ENCODE measurements at places on chromosomes 13 and 19.
A peak's percentile ranks its signal among the peaks of the same experiment; 100 is the strongest.

DNA sequence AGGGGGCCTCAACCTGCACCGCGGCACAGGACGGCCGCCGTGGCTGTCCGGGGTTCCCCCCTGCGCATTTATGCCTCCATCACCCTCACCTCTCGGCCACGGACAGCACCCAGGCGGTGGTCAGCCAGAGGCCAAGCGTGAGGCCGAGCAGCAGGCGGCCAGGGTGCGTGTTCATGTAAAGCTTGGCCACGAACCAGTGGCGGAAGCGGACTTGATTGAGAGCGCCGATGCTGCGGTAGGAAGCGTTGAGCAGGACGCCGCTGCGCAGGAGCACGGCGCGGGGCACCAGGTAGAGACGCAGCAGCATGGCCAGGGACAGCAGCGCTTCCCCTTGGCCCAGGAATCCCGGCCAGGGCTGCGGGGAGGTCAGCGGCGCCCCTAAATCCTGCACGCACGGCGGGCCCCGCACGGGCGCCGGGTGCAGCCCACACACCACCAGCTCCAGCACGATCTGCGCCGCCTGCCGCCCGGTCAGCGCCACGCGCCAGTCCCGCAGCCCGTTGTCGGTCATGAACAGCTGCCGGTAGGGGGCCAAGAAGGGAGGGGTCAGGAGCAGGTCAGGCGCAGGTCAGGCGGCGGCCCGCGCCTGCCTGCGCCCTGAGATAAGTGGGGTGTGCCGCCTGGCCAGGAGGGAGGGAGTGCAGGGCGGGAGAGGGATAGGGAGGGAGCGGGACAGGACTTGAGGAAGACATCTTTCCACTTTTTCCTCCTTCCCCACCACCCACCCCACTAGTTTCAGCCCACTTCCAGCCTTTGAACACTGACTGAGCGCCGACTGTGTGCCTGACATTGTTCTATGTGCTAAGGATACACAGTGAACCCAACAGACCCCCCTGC lies 6.5 kb downstream of the KCNN4 start:
- DNase-seq = no peak

DNA sequence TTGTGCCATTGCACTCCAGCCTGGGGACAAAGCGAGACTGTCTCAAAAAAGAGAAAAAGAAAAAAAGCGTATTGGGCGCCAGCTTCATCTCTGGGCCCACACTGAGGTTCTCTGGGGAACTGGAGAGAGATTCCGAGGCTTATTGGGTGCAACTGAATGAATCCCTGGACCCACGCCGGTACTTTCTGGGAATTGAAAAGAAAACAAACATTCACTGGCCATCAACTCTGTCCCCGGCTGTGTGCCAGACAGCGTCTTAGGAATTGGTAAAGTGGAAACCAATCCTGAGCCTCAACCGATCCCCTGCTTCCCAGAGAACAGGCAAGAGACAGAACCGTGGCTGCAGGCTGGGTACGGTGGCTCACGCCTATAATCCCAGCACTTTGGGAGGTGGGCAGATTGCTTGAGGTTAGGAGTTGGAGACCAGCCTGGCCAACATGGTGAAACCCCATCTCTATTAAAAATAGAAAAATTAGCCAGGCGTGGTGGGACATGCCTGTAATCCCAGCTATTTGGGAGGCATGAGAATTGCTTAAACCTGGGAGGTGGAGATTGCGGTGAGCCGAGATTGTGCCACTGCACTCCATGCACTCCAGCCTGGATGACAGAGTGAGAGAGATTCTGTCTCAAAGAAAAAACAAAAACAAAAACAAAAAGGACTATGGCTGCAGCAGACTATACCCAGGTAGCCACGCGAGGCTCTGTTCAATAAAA lies 8.6 kb downstream of the ANO8 start:
- DNase-seq = no peak

DNA sequence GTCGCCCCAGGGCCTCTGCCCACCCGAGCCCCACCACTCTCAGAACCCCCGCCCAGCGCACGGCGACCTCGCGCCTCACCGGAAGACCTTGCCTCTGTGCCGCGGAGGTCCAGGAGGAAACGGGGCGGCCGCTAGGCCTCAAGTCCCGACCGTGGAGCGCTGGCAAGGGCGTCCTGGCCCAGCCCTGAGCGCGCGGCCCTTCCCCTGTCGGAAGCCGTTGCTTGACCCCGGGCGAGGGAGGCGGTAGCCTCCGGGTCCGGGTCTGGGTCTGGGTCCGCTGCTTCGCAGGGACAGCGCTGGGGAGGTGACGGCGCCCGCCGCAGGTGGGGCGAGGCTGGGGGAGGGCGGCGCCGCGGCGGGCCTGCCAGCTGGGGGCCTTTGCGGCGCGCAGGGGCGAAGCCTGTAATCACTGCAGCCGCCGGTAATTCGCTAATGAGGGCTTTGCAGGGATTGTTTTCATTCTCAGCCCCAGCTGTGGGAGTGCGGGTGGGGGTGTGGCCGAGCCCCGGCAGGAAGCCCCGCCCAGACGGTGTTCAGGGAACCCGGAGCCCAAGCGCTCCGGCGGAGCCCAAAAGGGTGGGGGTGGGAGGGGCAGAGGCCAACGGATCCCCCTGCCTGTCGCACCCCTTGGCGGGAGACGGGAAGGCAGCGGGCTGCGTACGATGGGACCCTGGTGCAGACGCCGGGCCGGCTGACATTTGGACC lies 8.6 kb downstream of the C19orf25 start:
- DNase-seq = no peak

DNA sequence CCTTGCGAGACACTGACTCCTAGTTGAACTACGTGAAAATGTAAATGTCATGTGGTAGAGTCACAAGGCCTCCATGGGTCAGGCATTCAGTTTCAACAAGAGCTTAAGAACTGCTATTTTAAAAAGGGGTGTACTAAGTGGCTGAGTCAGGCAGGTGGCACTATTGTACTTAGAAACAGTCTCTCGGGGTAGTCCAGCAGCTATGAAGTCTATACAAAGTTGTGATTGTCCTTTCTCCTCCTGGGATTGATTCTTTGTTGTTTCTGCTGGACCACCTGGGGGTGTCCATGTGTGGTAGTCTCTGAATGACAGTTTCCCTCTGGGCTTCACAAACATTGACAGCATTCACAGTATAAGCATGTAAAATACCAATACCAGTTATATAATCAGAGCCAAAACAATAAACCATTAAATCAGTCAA lies 33.0 kb downstream of the UGGT2 start:
- DNase-seq = peak; percentile 55

GRCh38 chr19:40006273-40006691 lies 9.4 kb downstream of the ZNF546 start:
- no peak for DNase-seq

DNA sequence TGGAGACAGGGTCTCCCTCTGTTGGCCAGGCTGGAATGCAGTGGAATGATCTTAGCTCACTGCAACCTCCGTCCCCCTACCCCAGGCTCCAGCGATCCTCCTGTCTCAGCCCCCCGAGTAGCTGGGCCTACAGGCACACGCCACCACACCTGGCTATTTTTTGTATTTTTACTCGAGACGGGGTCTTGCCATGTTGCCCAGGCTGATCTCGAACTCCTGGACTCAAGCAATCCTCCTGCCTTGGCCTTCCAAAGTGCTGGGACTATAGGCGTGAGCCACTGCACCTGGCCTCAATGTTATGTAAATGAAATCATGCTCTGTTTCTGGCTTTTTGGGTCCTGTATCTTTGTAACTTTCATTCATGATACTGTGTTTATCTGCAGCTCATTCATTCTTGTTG lies 8.1 kb upstream of the ZNF579 start:
- DNase-seq = no peak

GRCh38 chr13:99926014-99926731 lies 45.4 kb downstream of the ZIC5 start:
- DNase-seq = no peak

GRCh38 chr19:15159251-15159650 lies 41.5 kb downstream of the NOTCH3 start:
- no peak for DNase-seq

GRCh38 chr19:16446724-16447368 lies 24.9 kb downstream of the EPS15L1 start:
- DNase-seq = peak; percentile 65

DNA sequence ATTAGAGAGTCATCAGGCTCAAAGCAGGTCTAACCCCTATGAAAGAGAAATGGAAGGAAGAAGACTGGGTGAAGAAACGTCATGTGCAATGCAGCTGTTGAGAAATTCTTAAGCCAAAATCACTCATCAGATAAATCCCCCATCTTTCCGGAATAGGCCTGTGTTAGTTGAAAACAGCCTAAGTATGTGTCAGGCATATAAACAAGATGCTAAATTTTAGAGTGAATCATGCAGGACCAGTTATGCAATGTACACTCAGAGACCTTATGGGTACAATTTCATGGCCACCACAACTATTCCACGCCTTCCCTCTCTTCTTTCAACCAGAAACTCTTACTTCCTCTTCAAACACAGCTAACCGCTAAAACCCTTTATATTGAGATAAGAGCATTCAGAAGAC lies 717.7 kb upstream of the ATXN8OS start:
- no peak for DNase-seq

GRCh38 chr19:33048806-33049676 lies 15.6 kb downstream of the RHPN2 start:
- DNase-seq = no peak

- DNase-seq = no peak
Observed at GRCh38 chr13:50797091-50797490, 46.4 kb downstream of the DLEU7 start.

DNA sequence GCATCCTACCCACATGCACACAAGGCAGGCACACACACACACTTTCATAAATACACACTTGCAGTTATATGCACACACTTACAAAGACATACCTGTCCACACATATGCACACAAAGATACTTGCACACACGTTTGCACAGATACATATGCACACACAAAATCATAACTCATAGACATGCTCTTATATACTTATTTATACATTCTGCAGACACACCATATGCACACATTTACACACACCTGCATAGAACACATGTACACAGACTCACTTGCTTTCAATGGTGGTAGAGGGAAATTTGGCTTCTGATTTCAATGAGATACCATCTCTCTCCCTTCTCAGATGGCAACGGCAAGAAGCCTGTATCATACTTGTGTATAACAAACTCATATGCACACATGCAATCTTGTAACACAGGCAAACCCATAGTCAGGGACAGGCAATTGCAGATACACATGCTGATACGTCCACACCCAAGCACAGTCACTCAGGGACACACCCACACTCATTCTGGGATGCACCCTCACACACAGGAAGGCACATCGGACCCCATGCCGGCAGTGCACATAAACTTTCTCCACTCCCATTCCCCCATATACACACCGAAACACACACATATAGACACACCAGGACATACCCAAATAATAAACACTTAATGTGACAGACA lies 24.7 kb downstream of the OLFM2 start:
- DNase-seq = no peak

- no peak for DNase-seq
Observed at GRCh38 chr13:27917121-27917947, 2.5 kb upstream of the PDX1 start.

DNA sequence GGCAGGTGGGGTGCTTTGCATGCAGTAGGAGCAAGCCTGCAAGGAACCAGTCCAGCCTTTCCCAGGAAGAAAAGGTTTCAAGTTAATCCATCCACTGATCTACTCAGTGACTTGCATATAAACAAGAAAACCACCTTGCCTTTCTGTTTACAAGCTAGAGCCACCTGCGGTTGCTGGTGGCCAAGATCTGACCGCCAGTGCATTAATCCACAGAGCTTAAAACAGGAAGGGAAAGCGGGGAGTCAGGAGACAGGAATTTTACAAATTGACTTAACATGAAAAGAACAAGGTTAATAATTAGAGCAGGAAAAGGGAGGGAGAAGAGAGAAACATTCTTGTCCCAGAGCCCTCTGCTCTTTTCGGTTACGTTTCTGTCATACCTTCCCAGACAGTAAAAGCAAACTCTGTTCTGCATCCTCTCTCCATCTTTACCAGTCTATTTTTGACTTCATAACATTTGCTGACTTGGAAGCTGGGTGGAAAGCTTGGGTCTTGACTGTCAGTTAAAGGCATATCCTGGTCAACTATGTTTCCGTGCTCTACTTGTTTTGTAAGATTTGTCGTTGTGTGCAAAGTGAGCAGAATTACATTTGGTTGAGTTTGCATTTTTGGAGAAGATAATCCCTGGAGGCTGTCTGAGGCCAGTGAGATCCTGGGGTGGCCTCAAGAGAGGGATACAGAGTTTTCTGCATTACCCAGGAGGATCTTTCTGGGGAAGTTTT lies 760.6 kb downstream of the EFNB2 start:
- no peak for DNase-seq

GRCh38 chr13:112106478-112107141 lies 39.7 kb downstream of the SOX1 start:
- no peak for DNase-seq

DNA sequence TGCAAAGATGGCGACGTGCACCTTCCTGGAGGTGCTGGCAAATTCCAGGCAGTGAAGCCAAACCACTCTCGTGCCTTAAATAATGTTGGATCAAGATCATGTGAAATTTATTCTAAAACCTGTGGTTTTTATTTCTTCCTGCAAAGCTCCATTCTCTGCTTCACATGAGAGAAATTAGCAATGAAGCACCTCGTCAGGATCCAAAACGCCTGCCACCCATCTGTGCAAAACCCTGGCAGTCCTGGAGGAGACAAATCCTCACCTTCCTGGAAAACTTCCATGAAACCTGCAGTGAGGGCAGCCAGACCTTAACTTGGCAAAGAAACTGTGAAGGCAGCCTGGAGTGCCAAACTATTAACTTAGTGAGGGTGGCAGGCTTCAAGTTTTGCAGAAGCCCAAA lies 47.6 kb downstream of the CHST8 start:
- DNase-seq = no peak

- DNase-seq = no peak
Observed at GRCh38 chr13:111338841-111339240, 18.4 kb downstream of the TEX29 start.

GRCh38 chr13:71871176-71871754 lies 4.3 kb upstream of the DACH1 start:
- no peak for DNase-seq

DNA sequence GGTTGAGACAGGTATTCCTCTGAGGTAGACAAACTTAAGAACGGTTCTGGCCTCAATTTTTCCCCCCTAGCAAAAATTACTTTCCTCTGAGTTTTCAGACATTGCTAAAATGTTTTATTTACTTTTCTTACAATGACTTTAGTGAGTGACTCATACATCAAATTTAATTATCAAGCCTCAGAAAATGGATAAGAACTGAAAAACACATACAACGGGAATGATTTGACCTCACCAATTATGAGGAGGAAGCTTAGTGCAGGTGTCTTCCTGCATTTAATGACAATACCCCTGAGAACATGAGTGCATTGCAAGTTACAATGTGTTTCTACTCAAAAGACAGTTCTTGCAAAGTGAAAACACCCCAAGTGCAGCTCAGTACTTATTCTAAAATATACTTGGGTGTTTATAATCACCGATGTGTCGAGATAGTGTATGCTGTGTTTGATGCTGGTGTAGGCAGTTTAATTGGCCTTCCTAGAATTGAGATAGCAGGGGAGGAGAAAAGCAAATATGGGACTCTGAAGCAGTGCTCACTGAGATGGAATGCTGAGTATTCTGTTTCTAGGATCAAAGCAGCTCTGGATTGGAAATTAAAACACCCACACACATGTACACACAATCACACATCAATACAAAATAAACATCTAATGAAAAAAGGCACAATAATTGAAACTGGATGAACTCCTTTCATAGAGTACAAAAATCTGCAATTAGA lies 189.5 kb upstream of the SLC10A2 start:
- no peak for DNase-seq

Measured in amniotic stem cell (primary cell).